Pancreas (tissue), 10 donors: ENCODE measurements at places on chromosomes 12 and 14.
A peak's percentile ranks its signal among the peaks of the same experiment; 100 is the strongest.

DNA sequence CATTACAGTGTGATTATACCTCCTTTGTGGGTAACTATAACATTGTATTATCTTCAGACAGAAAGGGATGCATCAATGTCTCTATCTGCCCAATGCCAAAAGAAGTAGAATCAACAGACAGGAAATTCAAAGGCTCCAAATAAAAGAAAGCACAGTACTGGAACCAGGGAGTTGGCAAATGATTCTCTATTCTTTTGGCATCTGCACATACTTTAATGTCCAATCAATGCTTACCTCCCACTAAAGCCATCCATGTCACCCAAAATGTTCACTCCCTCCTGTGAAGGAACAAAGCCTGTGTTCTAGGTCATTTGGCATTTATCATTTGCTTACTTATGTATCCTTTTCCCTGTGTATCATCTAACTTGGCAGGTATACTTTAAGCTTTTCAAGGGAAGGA, 36.7 kb downstream of the KIF21A start:
- H3K4me1 ChIP-seq = no peaks in the 10 kb centered on the region
- no peak overlapping the region for H3K4me3 ChIP-seq
- H3K27ac ChIP-seq = no peak overlapping the region
- H3K36me3 ChIP-seq = no peaks in the 10 kb centered on the region
- no peaks in the 10 kb centered on the region for H3K27me3 ChIP-seq
- no peak for DNase-seq

DNA sequence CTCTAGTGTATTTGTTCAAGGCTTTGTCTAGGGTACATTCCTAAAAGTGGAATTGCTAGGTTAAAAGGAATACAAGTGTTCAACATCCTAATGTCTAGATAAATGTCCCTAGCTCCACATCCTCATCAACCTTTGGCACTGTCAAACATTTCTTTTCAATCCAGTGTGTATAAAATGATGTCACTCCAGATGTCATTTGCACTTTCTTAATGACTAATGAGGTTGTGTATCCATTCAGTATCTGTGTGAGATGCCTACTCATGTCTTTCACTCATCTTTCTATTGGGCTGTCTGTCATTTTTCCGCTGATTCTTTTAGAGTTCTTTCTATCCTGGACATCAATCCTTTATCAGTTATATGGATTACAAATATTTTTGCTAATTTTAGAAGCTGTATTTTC, 43.3 kb downstream of the ARMH4 start:
- H3K4me3 ChIP-seq = no peak overlapping the region
- H3K36me3 ChIP-seq = no peaks in the 10 kb centered on the region
- no peaks in the 10 kb centered on the region for H3K27me3 ChIP-seq

DNA sequence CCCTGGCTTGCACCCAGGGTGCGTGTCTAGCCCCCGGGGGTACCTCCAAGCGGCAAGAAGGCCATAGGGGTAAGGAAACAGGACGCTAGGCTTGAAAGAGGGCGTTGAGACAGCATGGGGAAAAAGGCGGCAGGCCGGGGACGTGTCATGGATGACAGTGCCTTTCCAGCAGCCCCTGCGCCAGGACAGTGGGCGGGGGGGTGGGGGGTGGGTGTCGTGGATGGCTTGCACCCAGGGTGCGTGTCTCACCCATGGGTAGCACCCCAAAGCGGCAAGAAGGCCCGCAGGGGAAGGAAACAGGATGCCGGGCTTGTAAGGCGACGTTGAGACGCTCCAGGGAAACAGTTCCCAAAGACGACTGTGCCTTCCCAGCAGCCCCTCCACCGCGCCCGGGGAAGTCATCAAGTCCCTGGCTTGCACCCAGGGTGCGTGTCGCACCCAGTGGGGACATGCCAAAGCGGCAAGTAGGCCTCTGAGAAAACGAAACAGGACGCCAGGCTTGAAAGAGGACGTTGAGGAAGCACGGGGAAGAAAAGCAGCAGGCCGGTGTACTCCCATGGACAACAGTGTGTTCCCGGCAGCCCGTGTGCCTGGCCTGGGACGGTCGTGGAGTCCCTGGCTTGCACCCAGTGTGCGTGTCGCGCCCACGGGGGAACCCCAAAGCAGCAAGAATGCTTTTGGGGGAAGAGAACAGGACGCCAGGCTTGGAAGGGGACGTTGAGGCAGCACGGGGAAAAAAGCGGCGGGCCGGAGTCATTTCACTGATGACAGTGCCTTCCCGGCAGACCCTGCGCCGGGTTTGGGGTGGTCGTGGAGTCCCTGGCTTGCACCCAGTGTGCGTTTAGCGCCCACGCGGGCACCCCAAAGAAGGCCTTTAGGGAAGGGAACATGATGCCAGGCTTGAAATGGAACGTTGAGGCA, 163.5 kb upstream of the ALG10B start:
- H3K4me3 ChIP-seq = no peak overlapping the region
- no peaks in the 10 kb centered on the region for H3K4me1 ChIP-seq
- no peak for DNase-seq
- H3K27ac ChIP-seq = no peak overlapping the region

DNA sequence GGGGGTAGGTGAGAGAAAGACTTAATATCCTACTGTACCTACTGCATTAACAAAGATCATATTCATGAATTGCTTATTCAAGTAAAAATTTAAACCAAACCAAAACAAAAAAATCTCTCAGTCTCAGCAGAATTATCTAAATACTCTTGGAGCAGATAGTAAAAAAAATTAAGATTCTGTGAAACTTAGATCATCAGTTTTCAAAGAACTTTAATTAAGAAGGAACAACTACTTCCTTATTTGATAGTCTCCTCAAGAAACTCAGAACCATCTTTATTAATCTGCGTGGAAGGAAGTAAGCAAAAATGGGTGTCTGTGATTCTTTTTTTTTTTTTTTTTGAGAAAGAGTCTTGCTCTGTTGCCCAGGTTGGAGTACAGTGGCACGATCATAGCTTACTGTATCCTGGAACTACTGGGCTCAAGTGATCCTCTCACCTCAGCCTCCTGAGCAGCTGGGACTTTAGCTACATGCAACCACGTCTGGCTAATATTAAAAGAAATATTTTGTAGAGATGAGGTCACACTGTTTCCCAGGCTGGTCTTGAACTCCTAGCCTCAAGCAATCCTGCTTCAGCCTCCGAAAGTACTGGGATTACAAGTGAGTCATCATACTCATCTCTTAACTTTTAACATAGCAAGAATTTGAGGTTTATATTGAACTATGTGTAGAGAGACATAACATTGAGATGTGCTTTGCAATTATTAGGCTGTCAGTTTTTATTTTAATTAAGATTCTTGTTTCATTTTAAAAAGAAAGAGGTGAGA, 37.4 kb downstream of the GAS2L3 start:
- no peak overlapping the region for H3K27ac ChIP-seq
- no peak overlapping the region for H3K4me3 ChIP-seq
- H3K4me1 ChIP-seq = no peaks in the 10 kb centered on the region
- no peaks in the 10 kb centered on the region for H3K27me3 ChIP-seq

GRCh38 chr12:80195074-80195726, 95.9 kb downstream of the OTOGL start:
- H3K4me1 ChIP-seq = no peaks in the 10 kb centered on the region
- H3K4me3 ChIP-seq = no peak overlapping the region
- H3K27ac ChIP-seq = no peak overlapping the region
- H3K36me3 ChIP-seq = no peaks in the 10 kb centered on the region
- no peak for DNase-seq

GRCh38 chr12:106078358-106079010, 60.3 kb downstream of the NUAK1 start:
- H3K4me3 ChIP-seq = no peak overlapping the region
- no peaks in the 10 kb centered on the region for H3K4me1 ChIP-seq
- no peak for DNase-seq
- H3K27me3 ChIP-seq = no peaks in the 10 kb centered on the region
- no peaks in the 10 kb centered on the region for H3K36me3 ChIP-seq

GRCh38 chr12:86367137-86367536, 110.9 kb upstream of the MGAT4C start:
- no peaks in the 10 kb centered on the region for H3K36me3 ChIP-seq
- no peak overlapping the region for H3K4me3 ChIP-seq
- no peak for DNase-seq
- H3K27me3 ChIP-seq = no peaks in the 10 kb centered on the region
- no peak overlapping the region for H3K27ac ChIP-seq

GRCh38 chr12:62284749-62285148, 24.5 kb downstream of the USP15 start:
- no peak overlapping the region for H3K4me3 ChIP-seq
- no peaks in the 10 kb centered on the region for H3K27me3 ChIP-seq
- H3K36me3 ChIP-seq = no peaks in the 10 kb centered on the region
- H3K27ac ChIP-seq = no peak overlapping the region

- no peaks in the 10 kb centered on the region for H3K4me1 ChIP-seq
- H3K4me3 ChIP-seq = no peak overlapping the region
- DNase-seq = no peak
- H3K36me3 ChIP-seq = no peaks in the 10 kb centered on the region
- H3K27me3 ChIP-seq = no peaks in the 10 kb centered on the region
- H3K27ac ChIP-seq = no peak overlapping the region
Observed at GRCh38 chr14:99758121-99758821, 34.9 kb upstream of the EML1 start.

- H3K27ac ChIP-seq = no peak overlapping the region
- H3K36me3 ChIP-seq = no peaks in the 10 kb centered on the region
- no peaks in the 10 kb centered on the region for H3K27me3 ChIP-seq
- DNase-seq = no peak
- H3K4me3 ChIP-seq = no peak overlapping the region
- H3K4me1 ChIP-seq = no peaks in the 10 kb centered on the region
Observed at GRCh38 chr12:54975875-54976274, 8.7 kb downstream of the TESPA1 start.

GRCh38 chr12:106276032-106276740, 26.3 kb upstream of the TCP11L2 start:
- H3K36me3 ChIP-seq = no peaks in the 10 kb centered on the region
- H3K4me3 ChIP-seq = no peak overlapping the region
- DNase-seq = no peak
- H3K27ac ChIP-seq = peak overlapping the region; percentile 95
- peaks cover 37% of the 10 kb centered on the region for H3K4me1 ChIP-seq
- H3K27me3 ChIP-seq = no peaks in the 10 kb centered on the region

- H3K27ac ChIP-seq = no peak overlapping the region
- H3K27me3 ChIP-seq = no peaks in the 10 kb centered on the region
- H3K4me1 ChIP-seq = no peaks in the 10 kb centered on the region
- H3K4me3 ChIP-seq = no peak overlapping the region
- H3K36me3 ChIP-seq = no peaks in the 10 kb centered on the region
- DNase-seq = no peak
Observed at GRCh38 chr14:40525314-40525713, 1081.4 kb upstream of the LRFN5 start.

DNA sequence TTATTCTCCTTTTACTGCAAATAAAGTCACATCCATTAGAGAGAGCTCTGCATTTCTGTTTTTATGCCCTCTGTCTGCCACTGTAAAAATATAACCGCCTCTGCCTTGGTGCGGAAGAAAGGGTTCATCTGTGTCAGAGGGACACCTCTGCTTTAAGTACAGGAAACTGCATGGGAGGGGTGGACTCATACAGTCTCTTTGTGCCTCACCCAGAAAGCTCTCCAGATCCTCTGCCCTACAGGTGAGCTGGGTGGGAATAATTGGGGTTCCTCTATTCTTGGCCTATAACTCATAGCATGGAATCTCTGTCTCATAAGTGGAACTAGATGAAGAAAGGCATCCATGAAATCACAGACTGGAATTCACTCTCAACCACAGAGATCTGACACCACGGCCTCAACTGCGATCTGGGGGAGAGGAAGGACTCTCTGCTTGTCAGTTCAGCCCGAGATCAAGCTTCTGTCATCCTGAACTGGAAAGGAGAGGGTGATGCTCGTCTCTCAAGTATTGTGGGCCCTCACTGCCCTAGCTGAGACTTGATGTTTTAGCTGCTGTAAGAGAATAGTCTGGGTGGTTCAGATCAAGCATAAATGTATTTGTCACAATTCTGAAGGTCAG, 702.3 kb downstream of the TMEM121 start:
- DNase-seq = no peak
- no peaks in the 10 kb centered on the region for H3K27me3 ChIP-seq
- H3K4me3 ChIP-seq = no peak overlapping the region
- H3K4me1 ChIP-seq = no peaks in the 10 kb centered on the region

- no peaks in the 10 kb centered on the region for H3K27me3 ChIP-seq
- no peak overlapping the region for H3K27ac ChIP-seq
- no peaks in the 10 kb centered on the region for H3K4me1 ChIP-seq
- no peaks in the 10 kb centered on the region for H3K36me3 ChIP-seq
- H3K4me3 ChIP-seq = no peak overlapping the region
Observed at GRCh38 chr14:36905272-36905888, 243.7 kb downstream of the PAX9 start.

GRCh38 chr14:80188571-80188970, 22.7 kb downstream of the DIO2 start:
- H3K4me3 ChIP-seq = no peak overlapping the region
- no peak for DNase-seq
- no peaks in the 10 kb centered on the region for H3K4me1 ChIP-seq
- no peaks in the 10 kb centered on the region for H3K36me3 ChIP-seq
- H3K27ac ChIP-seq = no peak overlapping the region

GRCh38 chr14:24858052-24858451, 191.9 kb downstream of the STXBP6 start:
- H3K27ac ChIP-seq = no peak overlapping the region
- no peaks in the 10 kb centered on the region for H3K27me3 ChIP-seq
- no peaks in the 10 kb centered on the region for H3K36me3 ChIP-seq
- H3K4me3 ChIP-seq = no peak overlapping the region
- no peak for DNase-seq
- no peaks in the 10 kb centered on the region for H3K4me1 ChIP-seq

- H3K36me3 ChIP-seq = no peaks in the 10 kb centered on the region
- H3K4me1 ChIP-seq = no peaks in the 10 kb centered on the region
- H3K27ac ChIP-seq = no peak overlapping the region
- no peaks in the 10 kb centered on the region for H3K27me3 ChIP-seq
- DNase-seq = no peak
- H3K4me3 ChIP-seq = no peak overlapping the region
Observed at GRCh38 chr14:81028461-81028860, 73.0 kb downstream of the TSHR start.

DNA sequence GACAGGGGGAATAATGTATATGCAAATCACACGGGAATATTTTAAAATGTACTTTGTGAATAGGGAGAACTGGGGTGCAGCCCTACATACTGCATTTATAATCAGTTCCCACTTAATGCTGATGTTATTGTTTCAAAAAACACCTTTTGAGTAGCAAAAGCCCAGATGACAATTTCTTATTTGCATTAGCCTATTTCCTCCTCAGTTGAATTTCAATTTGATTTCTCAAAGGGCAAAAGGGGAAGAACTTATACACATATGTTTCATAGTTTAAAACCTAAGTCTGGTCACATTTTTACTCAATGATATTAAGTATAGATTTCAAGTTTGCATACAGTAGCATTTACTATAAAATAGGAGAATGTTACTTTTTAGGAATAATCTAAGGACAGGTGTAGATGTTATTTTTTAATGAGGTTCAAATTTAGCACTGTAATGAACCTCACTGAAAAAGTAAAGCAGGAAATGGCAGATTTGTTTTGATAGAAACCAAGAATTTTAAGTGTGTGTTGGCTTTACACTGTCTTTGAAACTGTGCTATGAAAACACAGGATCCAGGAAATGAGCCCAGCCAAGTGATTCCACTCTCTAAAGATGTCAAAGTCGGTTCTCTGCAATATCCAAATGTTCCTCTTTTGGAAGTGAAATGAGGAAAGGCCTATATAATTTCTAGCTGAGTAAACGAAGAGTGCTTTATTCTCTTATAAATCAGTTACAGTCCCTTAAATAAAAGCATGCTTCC, 367.4 kb downstream of the BTG1 start:
- H3K27ac ChIP-seq = no peak overlapping the region
- no peaks in the 10 kb centered on the region for H3K27me3 ChIP-seq
- H3K4me3 ChIP-seq = no peak overlapping the region
- no peaks in the 10 kb centered on the region for H3K4me1 ChIP-seq
- DNase-seq = no peak

- no peaks in the 10 kb centered on the region for H3K36me3 ChIP-seq
- no peak overlapping the region for H3K27ac ChIP-seq
- no peak for DNase-seq
- H3K4me1 ChIP-seq = no peaks in the 10 kb centered on the region
- no peaks in the 10 kb centered on the region for H3K27me3 ChIP-seq
Observed at GRCh38 chr12:62328296-62328921, 68.2 kb downstream of the USP15 start.
